Suppressor macrophage treated with lipopolysaccharide for 1 hour (primary cell): ENCODE measurements at places on chromosomes 16 and 17.

DNA sequence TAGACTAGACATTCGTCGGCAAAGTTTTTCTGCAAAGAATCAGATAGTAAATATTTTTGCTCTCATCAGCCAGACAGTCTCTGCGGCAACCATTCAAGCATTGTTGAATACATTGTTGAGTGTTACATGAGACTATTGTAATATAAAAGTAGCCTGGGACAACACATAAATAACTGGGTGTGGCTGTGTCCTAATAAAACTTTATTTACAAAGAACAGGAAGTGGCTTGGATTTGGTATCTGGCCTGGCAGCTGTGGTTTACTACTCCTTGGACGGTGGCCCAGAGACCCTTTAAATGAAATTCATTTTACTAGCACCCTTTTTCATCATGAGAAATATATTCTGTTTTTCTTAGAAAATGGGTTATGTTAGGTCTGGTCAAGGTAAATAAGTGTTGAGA lies 297.2 kb downstream of the WWOX start:
- DNase-seq, result no peak

- DNase-seq, result no peak
These were observed 1032.2 kb downstream of the CDH11 start for GRCh38 chr16:64089697-64090096.

DNA sequence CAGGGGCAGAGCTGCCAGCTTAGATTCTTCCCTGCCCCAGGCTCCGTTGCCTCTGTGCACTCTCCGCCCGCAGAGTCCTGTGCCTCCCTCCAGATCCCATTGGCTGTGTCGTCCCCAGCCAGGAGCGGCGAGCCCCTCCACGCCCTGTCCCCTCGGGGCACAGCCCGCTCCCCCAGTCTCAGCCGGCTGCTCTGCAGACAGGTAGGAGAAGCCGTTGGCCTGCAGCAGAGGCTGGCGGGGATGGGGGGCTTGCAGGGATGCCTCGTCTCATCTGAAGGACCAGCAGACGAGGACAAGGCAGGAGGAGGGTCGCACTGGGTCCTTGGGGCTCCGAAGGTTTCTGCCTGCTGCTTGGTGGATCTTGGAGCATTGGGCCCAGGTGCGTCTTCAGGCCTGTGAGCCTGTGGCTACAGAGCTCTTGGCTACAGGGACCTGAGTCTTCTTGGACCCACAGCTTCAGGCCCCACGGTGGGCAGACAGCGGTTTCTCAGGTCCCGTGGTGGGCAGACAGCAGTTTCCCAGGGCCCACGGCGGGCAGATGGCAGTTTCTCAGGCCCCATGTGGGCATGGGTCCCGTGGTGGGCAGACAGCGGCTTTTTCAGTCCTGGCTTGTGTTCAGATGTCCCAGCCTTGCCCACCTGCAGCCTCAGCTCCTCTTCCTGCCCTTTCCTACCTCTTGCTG lies 6.0 kb downstream of the TPSG1 start:
- no peak for DNase-seq

DNA sequence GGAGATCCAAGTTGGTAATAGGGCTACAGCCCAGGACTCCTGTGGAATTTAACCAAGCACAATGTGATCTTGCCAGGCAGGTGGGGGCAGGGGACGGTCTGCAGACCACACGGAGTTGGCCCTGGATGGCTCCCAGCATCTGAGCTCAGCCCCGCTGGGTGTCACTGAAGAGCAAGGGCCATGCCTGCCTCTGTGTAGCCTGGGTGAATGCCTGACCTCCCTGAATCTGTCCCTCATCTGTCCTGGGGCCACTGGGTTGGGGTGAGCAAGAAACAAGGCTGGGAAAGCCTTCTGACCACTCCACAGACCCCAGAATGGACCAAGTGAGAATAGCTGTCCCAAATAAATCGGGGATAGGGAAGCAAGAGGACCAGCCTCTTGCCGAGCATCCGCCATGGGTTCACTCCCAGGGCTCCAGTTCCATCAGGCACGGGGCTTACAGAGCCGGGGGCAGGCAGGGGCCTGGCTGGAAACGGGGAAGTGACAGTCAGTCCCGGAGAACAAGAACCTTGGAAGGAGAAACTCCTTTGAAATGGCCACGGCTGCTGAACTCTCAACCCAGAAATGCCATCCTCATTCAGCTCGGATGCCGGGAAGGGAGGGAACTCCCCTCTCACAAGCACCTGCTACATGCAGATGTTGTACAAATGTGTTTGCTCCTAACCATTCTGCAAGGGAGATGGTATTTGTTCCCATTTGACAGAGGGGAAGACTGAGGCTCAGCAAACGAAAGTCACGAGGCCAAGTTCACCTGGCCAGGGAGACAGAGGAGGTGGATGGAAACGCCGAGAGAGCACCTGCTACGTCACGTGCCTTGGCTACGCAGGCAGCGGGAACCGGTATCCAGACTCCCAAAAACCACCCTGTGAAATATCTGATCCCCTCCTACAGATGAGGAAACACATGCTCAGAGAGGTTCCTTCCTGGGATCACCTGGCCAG lies 50.0 kb downstream of the RMI2 start:
- DNase-seq, result no peak

DNA sequence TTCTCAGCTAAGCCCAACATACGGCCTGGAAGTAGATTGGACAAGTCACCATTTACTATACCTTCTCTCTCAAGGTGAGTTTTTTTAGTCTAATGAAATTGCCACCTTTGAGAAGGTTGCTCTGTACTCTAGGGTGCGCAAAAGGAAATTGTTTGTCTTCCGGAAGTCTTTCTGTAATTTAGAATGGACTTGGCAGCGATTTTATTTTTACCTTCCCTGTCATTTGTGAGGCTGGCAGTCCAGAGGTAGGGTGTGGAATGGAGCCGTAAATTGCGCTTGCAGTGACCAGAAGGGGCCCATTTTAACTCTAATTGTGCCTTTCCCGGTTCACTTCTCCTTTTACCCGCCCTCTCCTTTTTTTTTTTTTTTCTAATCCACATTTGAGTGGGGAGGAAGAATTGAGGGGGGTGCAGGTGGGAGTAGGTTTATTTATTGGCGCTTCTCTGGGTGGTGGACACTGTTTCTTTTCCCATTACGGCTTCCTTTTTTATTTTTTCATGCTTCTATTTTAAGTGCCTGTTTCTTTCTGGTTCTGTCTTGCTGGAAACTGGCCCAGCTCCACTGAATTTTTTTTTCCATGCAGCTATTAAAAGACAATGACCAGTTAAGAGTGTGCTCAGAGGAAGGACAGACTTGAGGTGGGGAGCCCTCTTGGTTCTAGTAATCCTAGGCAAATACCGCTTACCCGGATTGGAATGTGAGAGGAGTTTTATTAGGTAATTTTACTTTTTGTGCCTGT lies 89.7 kb upstream of the CLEC18A start:
- DNase-seq, result no peak

DNA sequence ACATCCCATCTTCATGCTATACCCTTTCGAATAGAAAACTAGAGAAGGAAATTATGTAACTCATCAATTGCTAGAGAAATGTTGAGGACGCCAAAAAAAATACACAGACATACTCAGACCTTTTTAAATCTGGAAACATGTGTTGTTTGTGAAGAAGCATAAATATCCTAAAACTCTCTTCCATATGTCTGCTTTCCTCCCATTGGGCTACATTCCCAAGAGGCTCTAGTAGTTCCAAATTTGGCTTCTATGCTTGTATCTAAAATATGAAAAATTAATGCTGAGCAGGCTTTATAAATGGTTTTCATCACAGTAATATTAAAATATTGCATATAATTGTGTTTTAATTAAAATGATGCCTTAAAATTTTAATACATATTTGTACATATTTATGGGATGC lies 297.9 kb upstream of the PSMD7 start:
- DNase-seq, result no peak

DNA sequence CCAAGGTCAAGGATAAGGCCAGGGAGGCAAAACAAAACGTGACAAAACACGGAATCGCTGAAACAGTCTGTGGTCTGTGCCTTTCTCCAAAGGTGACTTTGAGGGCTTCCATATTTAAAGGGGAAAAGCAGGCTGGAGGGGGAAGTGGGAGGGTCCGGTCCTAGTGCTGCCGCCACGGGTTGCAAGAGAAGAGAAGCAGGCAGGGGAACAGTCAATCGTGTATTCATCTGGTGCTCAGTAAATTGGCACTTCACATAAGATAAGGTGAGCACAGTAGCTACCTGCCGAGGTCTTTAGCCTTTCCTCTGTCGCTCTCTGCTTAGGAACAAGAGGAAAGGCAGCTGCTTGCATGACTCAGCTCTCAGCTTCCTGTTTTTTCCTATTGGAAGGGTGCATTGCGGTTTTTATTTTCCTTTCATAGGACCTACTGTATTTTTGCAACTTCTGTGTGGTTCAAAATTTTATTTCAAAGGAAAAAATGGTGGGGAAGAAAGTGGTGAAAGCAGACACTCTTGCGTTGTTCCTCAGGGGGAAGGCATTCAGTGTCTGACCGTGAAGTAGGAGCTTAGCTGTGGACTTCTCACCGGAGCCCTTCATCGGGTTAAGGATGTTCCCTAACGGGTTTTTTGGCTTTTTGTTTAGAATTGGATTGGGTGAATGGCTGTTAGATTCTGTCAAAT lies 7.1 kb upstream of the LGALS3BP start:
- peak; percentile 70 for DNase-seq

DNA sequence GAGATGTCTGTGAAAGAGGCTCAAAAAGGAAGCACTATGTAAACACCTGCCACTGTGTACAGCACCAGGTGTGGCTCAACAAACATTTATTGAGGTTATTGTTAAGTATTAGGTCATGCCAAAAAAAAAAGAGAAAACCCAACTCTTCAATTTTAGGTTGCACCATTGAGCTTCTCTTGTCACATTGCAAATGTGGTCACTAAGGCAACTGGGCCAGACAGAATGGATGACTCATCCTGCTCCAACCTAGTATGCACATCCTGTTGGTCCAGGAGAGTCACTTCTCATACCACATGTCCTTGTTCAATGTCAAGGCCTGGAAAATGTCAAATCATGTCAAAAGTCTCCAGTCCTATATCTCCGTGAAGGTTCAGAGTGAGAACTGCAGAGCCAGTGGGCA lies 25.0 kb downstream of the HOXB1 start:
- DNase-seq, result peak; percentile 75

DNA sequence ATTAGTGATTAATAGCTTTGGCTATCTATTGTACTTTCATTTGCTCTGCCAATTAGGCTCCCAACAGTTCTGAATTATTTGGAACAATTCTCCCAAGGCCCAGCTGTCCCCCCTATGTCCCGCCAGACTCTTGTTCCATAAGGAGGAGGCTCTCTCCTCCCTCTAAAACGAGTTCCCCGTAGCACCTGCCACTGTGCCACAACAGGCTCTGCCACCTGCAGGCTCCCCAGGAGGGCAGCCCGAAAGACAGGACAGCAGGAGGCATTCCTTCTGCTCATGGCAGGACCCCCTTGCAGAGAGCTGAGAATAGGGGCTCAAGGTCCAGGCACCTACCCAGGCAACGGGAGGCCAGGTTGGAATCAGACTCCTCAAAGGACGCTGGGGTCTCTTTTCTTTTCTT lies 9.0 kb downstream of the PITPNM3 start:
- DNase-seq, result no peak

- no peak for DNase-seq
These were observed 6.7 kb downstream of the MRPL58 start for GRCh38 chr17:75019146-75019545.

DNA sequence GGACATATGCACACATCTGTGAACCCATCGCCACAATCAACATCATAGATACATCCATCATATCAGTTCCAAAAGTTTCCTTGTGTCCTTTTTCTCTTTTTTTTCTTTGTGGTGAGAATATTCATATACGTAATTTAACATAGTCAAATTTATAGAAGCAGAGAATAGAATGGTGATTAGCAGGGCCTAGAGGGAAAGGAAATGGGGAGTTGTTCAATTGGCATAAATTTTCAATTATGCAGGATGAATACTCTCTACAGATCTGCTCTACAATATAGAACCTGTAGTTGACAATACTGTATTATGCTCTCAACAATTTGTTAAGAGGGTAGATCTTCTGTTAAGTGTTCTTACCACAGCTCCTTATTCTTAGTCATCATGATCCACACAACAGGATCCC lies 413.2 kb downstream of the SHISA9 start:
- no peak for DNase-seq

GRCh38 chr16:17204206-17204605 lies 266.6 kb downstream of the XYLT1 start:
- DNase-seq, result no peak

DNA sequence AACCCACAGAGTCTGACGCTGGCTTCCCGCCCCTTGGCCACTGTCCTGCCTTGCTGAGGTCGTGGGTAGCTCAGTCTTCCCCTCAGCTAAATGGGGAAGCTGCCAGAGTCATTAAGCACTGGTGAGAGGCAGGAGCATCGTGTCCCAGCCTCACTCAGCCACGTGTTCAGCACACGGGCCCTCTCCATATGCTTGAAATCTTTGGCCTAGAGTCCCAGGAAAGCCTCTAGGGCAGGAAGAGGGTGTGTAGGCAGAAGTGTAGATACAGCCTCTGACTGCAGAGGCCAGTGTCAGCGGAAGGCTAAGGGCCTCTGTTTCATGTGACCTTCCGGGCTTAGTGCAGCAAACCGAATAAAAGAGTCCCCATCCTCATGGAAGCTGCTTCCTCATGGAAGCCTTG lies 4.1 kb downstream of the DHODH start:
- no peak for DNase-seq

DNA sequence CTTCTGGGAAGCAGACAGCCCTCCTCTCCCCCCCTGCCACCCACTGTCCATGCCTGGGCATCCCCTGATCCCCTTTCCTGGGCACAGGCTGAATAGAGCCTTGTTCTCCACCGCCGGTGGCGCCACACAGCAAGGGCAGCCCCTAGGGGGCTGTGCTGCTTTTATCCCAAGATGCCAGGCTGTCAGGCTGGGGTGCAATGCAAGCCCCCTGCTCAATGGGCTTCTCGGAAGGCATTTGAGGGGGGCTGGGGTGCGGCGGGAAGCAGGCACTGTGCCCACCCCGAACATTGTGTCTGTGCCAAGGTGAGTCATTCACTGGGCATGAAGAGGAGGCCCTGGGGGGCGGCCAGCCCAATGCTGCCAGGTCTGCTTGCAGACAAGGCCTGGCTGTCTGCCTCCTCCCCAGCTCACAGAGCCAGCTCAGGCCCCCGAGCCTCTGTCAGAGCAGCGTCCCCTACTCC lies 1.5 kb upstream of the GFAP start:
- DNase-seq, result no peak

DNA sequence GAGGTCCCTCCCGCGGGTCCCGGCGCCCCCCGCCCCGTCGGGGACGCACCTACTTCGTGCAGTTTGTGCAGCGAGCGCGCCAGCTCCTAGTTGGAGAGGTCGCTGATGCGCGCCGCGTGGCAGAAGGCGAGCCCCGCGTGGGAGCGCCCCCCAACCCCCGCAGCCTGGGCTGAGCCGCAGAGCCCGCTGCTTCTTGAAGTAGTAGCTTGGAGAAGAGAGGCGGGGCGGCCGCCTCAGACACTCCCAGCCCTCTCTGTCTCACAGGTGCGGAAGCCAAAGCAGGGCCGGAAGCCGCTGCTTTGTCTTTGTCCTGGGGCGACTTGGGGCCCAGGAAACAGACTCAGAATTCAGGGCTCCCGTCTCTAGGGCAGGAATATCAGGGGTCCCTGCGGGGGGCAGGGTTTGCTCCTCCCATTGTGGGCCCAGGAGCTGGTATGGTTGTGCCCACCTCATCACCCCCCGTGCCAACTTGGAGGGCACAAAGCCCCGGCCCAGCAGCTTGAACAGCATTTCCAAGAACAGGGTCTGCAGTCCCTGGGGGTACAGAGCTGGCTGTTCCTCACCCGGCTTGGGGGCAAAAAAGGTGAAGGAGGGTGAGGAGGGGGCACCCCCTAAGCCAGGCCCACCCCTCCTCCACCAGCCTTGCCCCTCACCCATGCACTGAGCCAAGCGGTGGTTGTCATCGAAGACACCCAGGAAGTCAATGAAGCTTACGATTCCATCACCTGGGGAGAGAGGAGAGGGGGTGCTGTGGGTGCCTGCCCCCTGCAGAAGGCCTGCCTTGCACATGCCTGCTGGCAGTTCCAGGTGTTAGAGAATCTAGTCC lies 13.5 kb downstream of the SPATA32 start:
- no peak for DNase-seq

- no peak for DNase-seq
These were observed 1.0 kb downstream of the CYB561 start for GRCh38 chr17:63445065-63445464.
